ENCODE measurements at places on chromosomes 1 and 21. TPM values are rescaled to one million over a fixed set of nuclear protein-coding genes. Genes with fewer than 3 reads are reported as not detected.

The A3GALT2 gene
- not detected for total RNA-seq

The IGSF3 gene
- 1.1 TPM for total RNA-seq

The CDC20 gene
- total RNA-seq = 18.9 TPM

The GSTM4 gene
- total RNA-seq = 9.9 TPM

The RHEX gene
- total RNA-seq = not detected

The BMP8A gene
- 0.47 TPM for total RNA-seq

The HNRNPCL2 gene
- not detected for total RNA-seq

The BLACAT1 gene
- total RNA-seq = not detected

The NBPF10 gene
- total RNA-seq = 1.9 TPM

The HEYL gene
- total RNA-seq = 0.23 TPM

The KLHDC9 gene
- 1.5 TPM for total RNA-seq

The SLAMF7 gene
- not detected for total RNA-seq

The LRRC53 gene
- total RNA-seq = not detected

The SEMA6C gene
- 1.4 TPM for total RNA-seq

The GREM2 gene
- total RNA-seq = 18.4 TPM

The PRR9 gene
- total RNA-seq = not detected

The LZIC gene
- 10.6 TPM for total RNA-seq

The CRNN gene
- total RNA-seq = not detected

The GRHL3 gene
- total RNA-seq = not detected

The PLCH2 gene
- total RNA-seq = not detected

The KCNJ10 gene
- total RNA-seq = not detected

The LAPTM5 gene
- not detected for total RNA-seq

The SHISA4 gene
- total RNA-seq = 13.5 TPM

The SH3D21 gene
- total RNA-seq = 2.7 TPM

The CAPN8 gene
- total RNA-seq = not detected

The ZNF695 gene
- total RNA-seq = 2.0 TPM

The C4BPA gene
- total RNA-seq = not detected

The LCE1A gene
- not detected for total RNA-seq

The CALML6 gene
- total RNA-seq = 0.12 TPM

The LDLRAD2 gene
- total RNA-seq = not detected

The SLAMF6 gene
- not detected for total RNA-seq

The MROH9 gene
- total RNA-seq = 0.15 TPM

The RBM34 gene
- total RNA-seq = 34.8 TPM

The VSIG8 gene
- 0.08 TPM for total RNA-seq

The FAM43B gene
- 0.08 TPM for total RNA-seq

The VPS13D gene
- total RNA-seq = 24.1 TPM

The OR2T27 gene
- total RNA-seq = not detected

The TPTE gene
- total RNA-seq = not detected

The RYR2 gene
- total RNA-seq = not detected

The CATSPERE gene
- total RNA-seq = 1.3 TPM

The FCGR1A gene
- not detected for total RNA-seq

The PHF13 gene
- 7.4 TPM for total RNA-seq

The HES3 gene
- total RNA-seq = not detected

The SEMA4A gene
- total RNA-seq = 1.2 TPM

The USP25 gene
- 15.9 TPM for total RNA-seq

The IGSF9 gene
- total RNA-seq = 0.12 TPM

The CRYBG2 gene
- not detected for total RNA-seq

The NBPF1 gene
- 36.2 TPM for total RNA-seq

The LCE6A gene
- total RNA-seq = not detected

The LHX4 gene
- under 0.01 TPM for total RNA-seq
